H7 (cell line): ENCODE measurements at places on chromosomes 7 and 10.
A peak's percentile ranks its signal among the peaks of the same experiment; 100 is the strongest.

DNA sequence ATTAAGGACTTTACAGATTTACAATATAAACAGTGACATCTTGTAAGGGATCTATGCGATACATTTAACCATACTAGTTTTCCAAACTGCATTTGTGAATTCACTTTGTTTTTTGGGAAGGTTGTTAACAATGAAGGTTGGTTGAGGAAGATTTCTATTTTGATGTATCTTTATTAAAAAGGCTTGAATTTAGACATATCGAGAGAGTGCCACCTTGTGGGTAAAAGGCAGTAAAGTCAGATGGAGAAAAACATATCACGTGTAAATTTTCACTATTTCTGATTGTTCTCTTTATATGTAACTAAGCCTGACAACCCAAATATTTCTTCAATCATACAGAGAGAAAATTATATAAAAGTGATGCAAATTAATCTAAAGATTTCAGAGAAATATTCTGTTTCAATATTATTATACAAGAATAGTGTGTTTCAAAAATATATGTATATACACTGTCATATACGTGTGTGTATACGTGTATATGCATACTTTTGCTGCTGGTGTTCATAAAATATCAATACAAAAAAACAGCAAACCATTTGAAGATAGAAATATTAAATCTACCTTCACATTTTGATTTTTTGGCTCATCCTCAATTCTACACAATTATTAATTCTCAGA is 988.6 kb downstream of the SORCS1 start:
- DNase-seq: no peak

DNA sequence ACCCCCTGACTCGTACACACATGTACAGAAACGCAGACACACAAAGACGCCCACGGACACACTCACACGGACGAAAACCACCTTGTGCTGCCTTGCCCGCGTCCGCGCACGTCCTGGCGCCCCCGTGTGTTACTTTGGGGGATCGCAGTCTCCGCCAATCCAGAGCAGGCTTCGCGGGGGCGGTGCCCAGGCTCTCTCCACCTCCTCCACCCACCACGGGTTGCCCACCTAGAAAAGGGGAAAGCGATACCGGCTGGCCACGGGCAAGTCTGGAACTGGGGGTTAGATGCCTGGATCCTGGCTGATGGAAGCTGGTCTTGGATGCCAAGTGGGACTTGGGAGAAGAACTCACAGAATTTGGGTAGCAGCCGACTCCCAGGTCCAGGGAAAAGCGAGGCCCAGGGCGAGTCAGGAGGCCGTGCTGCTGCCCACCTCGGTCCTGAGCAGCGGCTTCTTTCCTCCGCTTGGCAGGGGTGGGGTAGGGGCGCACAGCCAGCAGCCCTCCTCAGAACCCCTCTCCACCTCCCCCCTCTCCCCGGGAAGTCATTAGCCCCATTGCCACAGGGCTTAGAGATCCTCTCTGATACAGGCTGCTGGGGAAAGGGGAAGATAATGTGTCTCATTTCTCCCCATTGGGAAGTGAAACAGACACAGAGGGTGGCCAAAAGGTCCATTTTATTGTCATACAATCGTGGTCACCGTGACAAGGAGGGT is 4.6 kb upstream of the VGF start:
- peak; percentile 91 for DNase-seq

DNA sequence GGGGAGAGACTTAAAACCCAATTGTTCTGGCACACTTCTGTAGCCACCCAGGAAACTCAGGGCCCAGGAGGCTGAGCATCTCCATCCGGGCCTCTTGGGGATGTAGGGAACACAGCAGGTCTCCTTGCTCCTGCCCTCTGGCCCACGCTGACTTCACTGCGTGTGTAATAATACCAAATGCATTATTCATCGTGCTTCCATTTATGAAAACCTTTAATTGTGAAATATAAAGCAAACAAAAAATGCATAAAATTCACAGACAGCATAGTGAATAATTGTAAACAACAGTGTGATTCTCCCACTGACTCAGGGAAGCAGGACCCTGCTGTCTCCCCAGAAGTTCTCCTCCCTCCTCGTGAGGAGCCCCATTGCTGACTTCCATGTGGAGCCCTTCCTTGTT is 70.3 kb upstream of the SHH start:
- no peak for DNase-seq

DNA sequence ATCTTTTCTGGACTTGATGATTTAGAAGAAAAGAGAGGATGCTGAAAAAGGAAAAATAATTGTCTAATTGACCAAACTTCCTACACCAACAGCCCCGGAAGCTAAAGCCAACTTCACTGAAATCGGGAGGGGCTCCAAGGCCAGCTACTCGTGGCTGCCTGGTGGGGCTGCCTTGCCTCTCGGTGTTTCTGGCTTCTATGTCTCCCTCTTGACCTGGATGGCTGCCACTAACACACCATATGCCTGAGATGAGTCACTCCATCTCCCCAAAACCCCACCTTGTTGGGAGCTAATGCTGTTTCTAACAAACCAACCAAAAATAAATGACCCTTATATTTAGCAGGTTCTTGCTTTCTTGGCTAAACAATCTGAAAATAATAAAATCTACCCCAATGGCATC is 87.6 kb upstream of the AFAP1L2 start:
- no peak for DNase-seq

DNA sequence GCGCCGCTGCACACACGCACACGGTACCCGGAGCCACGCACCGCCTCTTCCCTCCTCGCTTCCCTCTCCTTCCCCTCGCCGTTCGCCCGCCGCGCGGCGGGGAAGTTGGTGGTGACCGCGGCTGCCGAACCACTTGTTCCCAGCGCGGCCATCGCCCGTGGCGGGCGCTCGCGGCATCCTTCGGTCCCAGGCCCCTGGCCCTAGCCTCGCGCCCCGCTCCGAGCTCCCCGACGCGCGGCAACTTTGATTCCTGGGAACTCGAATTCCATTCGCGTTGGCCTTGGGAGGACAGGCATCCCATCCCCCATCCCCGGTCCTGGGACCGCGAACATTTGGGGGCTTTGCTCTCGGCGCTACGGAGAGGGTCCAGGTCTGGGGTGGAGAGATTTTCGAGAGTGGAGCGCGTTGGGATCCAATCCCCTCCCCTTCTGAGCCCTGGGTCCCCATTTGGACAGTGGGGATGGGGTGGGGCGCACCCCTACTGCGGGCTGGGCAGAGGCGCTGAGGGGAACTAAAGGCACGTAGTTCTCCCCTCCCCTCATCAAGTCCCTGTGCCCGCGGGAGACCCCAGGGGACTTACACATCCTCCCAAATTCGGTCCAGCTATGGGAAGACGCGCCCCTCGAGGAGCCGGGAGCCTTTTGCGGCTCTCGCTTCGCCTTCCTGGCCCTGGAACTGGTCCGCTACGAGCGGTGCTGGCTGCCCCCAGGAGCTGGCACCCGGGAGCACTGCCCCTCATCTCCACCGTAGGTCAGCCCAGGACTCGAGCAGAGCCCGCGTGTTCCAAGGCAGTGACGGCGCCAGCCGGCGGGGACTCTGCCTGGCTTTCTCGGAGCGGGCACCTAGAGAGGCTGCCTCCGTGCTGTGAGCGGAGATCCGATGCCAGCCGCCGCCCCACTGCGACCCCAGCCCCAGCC is 834 bp downstream of the CDH23 start:
- peak; percentile 86 for DNase-seq

- peak; percentile 58 for DNase-seq
Measured at GRCh38 chr7:98284335-98285036, 3.0 kb downstream of the BRI3 start.

GRCh38 chr10:54011117-54011516 is 789.9 kb downstream of the PCDH15 start:
- no peak for DNase-seq

DNA sequence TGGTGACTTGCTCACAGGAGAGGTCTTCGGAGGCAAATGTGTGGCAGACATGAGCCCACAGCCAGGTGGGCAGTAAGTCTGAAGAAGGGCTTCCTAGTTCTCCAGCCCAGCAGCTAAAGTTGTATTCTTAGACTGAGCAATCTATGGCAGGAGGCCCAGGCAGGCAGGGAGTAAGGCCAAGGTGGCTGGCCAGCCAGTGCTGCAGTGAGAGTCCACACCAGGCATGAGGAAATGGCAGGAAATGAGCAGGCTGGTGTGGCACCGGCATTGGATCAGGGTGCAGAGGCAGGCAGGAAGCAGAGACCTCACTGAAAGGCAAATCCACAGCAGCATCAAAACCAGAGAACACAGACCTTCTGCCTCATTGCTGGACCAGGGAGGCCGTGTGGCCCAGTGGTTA is 84.6 kb upstream of the PDE1C start:
- no peak for DNase-seq

- peak; percentile 42 for DNase-seq
Measured at GRCh38 chr10:130801784-130802183, 509.7 kb downstream of the TCERG1L start.

DNA sequence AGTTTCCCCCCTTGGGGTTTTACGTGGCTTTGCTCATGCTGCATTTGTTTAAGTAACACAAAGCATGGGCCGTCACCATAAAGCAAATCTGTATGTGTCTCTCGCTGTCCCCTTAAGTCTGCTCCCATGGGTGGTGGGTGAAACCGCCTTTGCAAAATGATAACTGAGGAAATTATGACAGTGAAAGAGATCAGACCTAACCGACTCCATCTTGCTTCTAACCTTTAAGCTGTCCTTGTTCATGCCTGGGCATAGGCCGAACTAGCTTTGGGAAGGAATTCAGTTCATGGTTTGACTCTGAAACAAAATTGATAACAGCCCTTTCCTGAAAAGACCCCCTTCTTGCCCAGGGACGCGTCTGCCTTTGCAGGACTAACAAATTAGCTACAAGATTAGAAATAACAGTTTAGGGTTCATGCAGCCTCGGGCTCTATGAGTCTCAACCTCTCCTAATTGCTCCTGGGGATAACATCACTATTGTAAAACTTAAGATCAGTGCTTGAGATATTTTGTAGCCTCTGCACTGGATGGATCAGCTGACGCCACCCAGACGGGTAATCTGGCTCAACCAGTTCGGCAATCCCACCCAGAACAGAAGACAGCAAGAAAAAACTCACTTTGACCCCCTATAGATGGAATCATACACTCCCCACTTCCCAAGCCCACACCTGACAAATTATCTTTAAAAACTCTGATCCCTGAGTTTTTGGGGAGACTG is 623.7 kb downstream of the TYW1 start:
- no peak for DNase-seq
